ENCODE measurements at places on chromosomes 11 and 22.

DNA sequence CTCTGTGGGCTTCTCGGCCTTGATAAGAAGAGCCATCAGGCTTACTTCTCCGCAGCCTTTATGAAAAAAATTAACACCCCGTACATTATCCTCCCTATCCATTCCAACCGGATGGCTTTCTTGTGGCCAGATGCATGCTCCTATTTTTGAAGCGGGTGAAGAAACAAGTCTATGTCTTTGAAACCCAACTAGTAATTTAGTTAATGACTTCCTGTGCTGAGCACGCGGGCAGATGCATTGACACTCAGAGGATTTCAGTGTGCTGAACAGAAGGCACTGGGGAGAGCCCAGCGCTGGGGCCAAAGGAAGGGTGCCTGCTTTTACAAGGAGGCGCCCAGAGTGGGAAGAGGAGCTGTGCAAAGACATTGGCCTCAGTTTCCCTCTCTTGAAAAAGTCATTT lies 53.3 kb downstream of the ARHGAP8 start:
- DNase-seq: no peak

- DNase-seq: no peak
These were observed 75.2 kb downstream of the ADAMTS15 start for GRCh38 chr11:130523609-130524008.

DNA sequence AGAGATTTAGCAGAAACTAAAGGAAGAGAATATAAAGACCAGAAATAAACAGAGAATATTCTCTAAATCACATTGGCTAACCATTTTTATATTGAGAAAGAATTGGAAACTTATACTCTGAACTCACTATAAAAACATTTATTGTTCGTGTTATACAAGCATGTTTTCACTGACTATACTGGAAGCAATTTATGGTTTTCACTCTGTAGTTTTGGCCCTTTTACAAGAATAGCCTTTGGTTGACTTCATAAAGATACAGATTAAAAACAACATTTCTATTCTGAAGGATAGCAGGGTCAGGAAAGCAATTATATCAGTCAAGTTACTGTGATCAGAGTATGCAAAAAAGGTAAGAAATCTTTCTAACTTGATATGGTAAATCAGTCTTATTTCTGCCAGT lies 965.7 kb upstream of the FAT3 start:
- DNase-seq: no peak

GRCh38 chr11:134379241-134379640 lies 32.8 kb downstream of the B3GAT1 start:
- DNase-seq: no peak

DNA sequence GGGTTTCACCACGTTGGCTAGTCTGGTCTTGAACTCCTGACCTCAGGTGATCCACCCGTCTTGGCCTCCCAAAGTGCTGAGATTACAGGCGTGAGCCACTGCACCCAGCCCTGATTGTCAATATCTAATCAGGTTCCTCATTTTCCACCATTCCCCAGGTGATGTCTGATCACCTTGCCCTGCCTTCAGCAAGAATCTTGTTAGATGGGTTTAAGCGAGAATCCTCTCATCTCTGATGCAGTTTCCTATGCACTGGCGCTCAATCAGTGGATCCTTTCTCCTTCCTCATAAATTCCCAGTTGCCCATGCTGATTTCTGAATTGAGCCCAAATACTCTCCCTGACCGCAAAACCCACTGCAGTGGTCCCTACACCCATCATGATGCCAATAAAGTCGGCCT lies 664 bp upstream of the ZC3H7B start:
- DNase-seq: no peak

DNA sequence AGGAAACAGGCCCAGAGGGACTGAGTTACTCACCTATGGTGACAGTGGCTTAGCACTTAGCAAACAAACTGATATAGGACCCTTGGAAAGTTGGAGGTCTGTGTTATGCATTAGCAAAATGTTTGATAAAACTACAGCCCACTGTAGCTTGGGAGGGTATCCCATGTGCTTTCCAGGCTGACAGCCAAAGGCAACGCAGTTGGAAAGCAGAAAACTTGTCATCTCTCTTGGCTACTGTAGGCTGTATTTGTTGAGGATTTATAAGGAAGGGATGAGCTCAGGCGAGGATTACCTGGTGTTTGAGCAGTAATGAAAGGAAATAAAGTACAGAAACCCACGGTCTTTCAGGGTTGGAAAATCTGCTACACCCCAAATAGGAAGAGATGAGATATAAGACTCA lies 23.8 kb downstream of the SDHAF2 start:
- DNase-seq: no peak

- no peak for DNase-seq
These were observed 18.1 kb downstream of the CHST1 start for GRCh38 chr11:45647329-45647728.

DNA sequence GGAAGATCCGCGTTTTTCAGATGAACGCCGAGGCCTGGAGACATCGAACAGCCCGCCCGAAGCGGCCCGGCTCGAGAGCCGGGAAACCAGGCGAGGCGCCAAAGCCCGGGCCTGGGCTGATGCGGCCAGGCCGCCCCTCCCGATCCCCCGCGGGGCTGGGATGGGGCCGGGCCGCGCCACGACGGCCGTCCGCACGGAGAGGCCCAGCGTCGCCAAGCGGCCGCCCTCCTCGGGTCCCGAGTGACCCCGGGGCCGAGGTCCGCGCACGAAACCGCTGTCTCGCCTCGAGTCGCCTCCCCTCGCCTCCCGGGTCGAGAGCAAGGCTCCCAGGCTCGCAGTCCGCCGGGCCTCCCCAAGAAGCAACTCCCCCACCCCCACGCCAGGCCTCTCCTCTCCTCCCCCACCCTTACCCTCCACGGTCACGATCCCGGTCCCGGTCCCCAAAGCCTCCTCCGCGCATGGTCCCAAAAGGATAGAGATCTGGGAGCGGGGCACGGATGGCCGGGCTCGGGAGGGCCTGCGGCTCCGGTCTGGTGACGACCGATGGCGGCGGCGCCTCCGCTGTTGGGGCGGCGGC lies 482 bp downstream of the DDX17 start:
- DNase-seq: peak; percentile 24

DNA sequence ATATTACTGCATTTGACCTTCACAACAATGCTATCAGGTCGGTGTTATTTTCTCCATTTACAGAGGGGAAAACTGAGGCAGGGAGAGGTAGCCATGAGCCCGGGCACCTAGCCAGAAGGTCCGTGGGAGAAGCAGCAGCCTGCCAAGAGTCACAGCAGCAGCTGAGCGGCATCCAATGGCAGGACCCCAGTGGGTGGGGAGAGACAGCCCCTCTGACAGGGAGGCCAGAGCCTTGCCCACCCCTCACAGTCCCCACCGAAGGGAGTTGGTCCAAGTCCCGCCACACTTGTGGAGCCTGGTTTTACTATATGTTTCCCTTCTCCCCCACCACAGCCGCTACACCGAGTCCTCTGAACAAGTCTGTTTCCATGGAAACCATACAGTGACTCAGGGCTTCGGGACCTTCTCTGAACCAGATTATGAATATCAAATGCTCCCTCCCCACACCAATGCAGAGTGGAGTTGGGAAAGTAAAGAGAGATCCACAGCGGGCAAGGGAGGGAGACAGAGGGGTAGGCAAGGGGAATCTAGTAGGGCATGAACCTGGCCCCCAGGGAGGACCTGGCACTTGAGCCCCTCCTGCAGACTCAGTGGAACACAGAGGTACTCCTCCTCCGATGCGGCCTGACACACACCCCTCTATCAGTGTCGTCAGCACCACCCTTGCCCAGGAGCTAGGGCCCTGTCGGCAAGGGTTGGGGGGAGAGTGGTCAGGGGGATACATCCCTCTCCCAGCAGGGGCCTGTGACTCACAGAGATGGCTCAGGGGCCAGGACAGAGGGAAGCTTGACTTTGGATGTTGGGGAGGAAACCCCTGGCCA lies 2.5 kb downstream of the CHST1 start:
- DNase-seq: no peak

DNA sequence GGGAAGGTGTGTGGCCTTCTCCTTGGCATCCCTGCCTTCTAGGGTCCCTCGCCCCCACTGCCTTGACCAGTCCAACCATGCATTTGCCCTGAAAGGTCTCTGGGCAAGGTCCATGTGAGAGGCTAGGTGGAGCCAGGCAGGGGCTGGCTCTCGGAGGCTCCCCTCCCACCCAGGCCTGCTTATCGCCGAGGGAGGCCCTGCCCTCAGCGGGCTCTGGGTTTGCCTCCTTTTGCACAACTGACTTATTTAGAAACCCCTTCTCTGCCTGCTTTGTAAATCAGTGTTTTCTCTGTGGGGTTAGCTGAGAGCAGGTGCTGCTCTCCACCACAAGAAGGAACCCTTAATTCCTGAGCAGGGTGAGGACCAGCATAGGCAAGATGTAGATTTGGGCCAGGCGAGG lies 47.7 kb downstream of the CD82 start:
- DNase-seq: no peak

DNA sequence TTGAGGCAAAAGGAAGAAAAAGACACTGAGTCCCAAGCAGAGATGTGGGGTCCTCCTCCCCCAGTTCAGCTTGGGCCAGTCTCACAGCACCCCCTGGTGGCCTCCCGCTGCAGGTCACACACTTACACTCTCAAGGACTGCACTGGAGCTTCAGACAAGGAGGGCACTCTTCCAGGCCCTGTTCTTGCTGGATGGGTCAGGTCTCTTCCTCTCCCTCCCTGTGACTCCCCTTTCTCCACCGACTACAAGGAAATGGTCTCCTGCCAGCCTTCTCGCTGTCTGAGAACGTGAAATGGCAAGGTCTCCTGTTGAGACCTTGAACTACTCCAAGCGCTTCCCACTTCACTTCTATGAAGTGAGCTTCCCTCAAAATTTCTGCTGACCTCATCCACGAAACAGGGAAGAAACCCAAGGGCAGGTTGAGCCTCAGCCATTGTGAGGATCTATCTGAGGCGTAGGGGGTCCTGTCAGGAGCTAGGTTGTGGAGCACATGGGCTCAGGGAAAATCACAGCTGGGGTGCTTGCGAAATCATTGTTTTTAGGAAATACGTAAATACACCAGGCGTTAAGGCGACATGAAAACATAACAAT lies 11.2 kb upstream of the IGLL1 start:
- DNase-seq: peak; percentile 38

DNA sequence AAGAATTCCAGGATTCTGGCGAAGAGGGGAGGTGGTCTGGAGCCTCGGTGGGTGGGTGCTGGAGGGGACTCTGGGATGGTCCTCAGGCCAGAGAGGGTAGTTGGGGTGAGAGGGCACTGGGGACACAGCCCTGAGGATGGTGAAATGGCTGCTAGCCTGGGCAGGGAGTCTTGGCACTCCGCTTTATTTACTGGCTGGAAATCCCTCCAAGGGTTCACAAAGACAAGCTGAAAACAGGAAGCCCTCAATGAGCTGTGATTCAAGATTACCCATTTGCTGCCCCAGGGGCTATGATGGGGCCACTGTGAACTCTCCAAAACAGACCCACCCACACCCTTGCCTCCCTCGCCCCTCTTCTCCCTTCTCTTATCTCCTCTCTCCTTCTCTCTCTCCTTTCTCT lies 71.9 kb downstream of the FBXO7 start:
- no peak for DNase-seq

- DNase-seq: no peak
These were observed 638.5 kb downstream of the NTM start for GRCh38 chr11:132008872-132009271.

- DNase-seq: no peak
These were observed 38.9 kb downstream of the MUC2 start for GRCh38 chr11:1113405-1114201.

- no peak for DNase-seq
These were observed 51.7 kb downstream of the DSCAML1 start for GRCh38 chr11:117745346-117745745.

GRCh38 chr11:5923427-5923776 lies 18.6 kb upstream of the OR56A3 start:
- DNase-seq: no peak

- peak; percentile 96 for DNase-seq
These were observed 648 bp upstream of the NUDT8 start for GRCh38 chr11:67630228-67630942.

GRCh38 chr22:49106096-49106841 lies 721.4 kb downstream of the BRD1 start:
- DNase-seq: no peak

- DNase-seq: no peak
These were observed 148.4 kb downstream of the CACNA1I start for GRCh38 chr22:39718921-39719475.

- DNase-seq: no peak
These were observed 1.3 kb downstream of the CARS1 start for GRCh38 chr11:3055891-3056290.

GRCh38 chr22:24803064-24803542 lies 2.9 kb upstream of the SGSM1 start:
- peak; percentile 43 for DNase-seq

DNA sequence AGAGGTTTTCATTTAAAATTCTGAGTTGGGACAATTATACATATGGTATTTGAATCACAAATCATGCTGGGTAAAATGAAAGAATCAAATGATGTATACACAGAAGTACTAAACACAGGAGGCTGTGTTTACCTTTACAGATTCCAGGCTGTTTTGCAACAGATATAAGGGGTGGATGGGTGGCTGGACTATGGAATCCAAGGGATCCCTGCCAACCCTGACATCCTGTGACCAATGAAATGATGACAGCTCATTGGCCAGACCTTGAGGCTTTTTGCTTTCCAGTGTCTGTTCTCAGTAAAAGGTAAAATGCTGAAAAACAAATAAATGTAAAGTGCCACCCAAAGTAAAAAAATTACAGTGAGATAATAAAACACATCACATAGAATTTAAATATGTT lies 3.3 kb upstream of the DDI1 start:
- DNase-seq: no peak

- no peak for DNase-seq
These were observed 14.9 kb downstream of the MMP20 start for GRCh38 chr11:102610200-102610599.

DNA sequence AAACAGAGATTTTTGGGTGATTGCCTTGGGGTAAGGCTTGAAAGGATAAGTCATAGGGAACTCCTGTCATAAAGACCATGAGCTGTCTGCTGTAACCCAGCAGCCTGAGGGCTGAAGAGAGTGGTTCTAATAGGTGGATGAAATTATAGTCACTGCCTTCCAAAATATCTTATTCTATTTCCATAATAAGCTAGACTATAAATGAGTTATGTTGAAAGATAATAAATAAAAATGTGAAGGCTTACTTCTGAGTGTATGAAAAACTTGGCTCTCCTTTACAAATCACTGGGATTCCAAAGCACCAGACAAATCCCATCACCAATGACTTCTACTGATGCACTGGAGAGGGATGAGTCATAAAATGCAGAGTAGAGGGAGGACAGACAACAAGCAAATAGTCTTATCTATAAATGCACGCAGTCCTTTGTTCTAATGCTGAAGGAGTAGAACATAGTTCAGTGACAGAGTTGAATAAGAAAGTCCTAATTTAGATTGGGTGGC lies 775.0 kb upstream of the LRRC4C start:
- DNase-seq: no peak

GRCh38 chr11:118827118-118827517 lies 36.2 kb upstream of the DDX6 start:
- DNase-seq: no peak

GRCh38 chr11:34363363-34364084 lies 5.7 kb upstream of the ABTB2 start:
- DNase-seq: no peak

DNA sequence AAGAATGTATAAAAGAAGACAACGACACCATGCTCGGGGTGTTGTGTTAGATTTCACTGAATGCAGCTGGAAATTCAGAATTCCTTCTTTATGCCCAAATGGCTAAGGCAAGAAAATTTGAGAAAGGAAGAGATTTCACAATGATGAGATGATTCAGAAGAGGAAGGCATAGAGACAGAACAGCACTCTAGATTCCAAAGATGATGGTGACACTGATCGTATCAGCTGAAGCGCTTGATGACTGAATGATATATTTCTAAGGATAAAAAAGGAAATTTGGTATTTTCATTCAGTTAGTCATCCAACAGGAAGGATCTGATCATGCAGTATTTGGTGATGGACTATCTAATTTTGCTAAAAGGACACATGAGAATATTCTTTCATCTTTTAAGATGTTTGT lies 189.2 kb downstream of the EFCAB6 start:
- DNase-seq: no peak
